ENCODE measurements at places on chromosomes 3 and 15. TPM values are rescaled to one million over a fixed set of nuclear protein-coding genes. Genes with fewer than 3 reads are reported as not detected.

TM4SF1 gene
- total RNA-seq, result 104 TPM

FOXB1 gene
- total RNA-seq, result not detected

TMC3 gene
- 0.33 TPM for total RNA-seq

SEC22A gene
- total RNA-seq, result 18.4 TPM

DNA sequence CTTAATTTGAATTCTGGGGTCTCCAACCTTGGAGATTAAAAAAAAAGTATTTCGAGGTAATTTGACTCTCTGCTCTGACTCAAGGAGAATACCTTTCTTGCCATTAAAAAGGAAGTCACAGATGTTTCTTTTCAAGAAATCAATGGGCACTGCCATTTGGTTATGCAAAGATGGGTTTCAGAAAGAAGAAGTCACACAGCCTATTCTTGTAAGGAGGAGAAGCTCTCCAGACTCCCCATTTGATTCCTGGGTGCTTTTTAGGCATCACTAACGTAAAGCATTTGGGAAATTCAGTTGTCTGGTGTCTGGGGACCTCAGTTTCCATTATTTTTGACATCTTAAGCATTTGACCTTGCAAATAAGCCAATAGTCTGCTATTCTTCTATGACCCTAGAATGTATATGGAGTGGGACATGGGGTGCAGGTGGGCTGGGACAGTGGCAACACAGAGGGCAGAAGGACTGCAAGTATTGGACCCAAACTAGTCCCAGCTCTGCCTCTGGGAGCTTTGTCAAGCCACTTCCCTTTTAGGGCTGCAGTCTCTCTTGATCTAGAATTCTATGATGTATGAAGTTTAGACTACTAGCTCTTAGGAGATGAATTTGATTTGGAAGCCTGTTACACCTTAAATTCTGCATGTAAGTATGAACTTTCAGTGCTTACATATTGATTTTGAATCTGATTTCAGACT lies 27.8 kb downstream of the IL5RA start:
- no peak for DNase-seq

DNA sequence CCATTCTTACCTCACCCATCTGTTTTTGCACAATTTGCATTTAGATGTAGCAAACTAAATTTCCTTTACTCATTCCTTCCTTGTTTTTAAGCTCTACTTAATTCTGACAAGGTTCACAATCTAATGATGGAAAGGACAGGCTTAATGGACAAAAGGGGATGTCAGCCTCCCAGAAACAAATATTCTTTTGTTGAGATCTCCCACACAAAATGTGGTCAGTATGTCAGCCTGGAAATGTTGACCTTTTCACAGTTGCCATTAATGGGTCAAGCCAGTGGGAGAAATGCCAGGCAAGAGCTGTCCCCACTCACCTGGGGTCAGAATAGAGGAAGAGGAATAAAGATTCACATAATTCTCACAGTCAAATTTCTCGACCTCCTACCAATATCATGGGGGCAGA lies 27.0 kb downstream of the WWTR1 start:
- DNase-seq, result no peak

ZPLD1 gene
- total RNA-seq, result not detected

DNA sequence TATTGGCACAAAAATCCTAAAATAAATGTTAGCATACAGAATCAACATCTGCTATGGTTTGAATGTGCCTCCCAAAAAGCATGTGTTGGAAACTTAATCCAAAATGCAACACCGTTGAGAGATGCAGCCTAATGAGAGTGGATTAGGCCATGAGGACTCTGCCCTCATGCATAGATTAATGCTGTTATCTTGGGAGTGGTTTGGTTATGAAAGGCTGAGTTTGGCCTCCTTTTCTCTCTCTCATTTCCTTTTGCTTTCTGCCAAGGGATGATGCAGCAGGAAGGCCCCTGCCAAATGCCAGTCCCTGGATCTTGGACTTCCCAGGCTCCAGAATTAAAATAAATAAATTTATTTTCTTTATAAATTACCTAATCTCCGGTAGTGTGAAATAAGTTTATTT lies 49.4 kb downstream of the SYNM start:
- DNase-seq, result no peak

GRCh38 chr3:189787632-189788031 lies 156.4 kb downstream of the TP63 start:
- DNase-seq, result no peak

- DNase-seq, result peak; percentile 41
Measured at GRCh38 chr15:32134842-32135241, 104.5 kb downstream of the CHRNA7 start.

MORC1 gene
- not detected for total RNA-seq

DNA sequence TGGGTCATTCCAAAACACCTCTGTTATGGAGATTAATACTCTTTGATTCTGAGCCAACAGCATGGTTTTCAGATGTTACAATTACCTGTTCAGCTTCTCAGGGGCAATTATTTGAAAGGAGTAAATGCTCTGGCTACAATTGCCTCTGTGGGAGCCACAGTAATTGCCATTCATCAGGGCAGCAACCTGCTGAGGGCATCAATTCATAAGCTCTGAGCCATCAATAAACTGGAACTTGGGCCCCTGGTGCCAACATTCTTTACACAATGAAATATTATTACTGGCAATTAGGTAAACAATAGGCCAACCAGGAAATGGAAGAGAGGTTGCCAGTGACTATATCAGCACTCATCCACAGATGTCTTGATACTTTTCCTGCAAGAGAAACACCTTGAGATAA lies 660.8 kb downstream of the MECOM start:
- DNase-seq, result no peak

All from body of pancreas (tissue), 4 donors.